Neural progenitor cell (in vitro differentiated cells): ENCODE measurements at places on chromosomes 6 and 20.

- no peak for DNase-seq
These were observed 215.5 kb upstream of the MCHR2 start for GRCh38 chr6:100209323-100210136.

GRCh38 chr6:5158180-5158579 lies 73.0 kb downstream of the PPP1R3G start:
- DNase-seq = no peak

DNA sequence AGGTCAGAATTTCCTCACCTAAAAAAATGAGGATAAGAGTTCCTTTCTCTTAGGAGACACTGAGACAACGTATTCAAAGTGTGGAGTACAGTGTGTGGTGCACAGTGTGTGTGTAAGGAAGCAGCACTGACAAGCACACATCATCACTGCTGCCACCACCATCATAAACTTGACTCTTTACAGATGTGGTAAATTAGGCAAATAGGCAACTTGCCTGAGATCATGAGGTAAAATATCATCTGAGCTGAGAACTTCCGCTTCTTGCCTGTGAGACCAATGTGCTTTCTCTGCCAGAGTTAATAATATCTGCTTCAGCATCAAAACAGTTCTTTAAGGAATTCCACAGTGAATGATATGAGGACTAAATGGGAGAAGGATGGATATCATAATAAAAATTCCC lies 52.7 kb downstream of the LYRM4 start:
- no peak for DNase-seq

GRCh38 chr6:74420221-74420620 lies 724.2 kb downstream of the CD109 start:
- DNase-seq = no peak

- DNase-seq = no peak
These were observed 56.8 kb downstream of the TFAP2C start for GRCh38 chr20:56685879-56686278.

- DNase-seq = no peak
These were observed 441.4 kb downstream of the COL12A1 start for GRCh38 chr6:74764486-74764885.

DNA sequence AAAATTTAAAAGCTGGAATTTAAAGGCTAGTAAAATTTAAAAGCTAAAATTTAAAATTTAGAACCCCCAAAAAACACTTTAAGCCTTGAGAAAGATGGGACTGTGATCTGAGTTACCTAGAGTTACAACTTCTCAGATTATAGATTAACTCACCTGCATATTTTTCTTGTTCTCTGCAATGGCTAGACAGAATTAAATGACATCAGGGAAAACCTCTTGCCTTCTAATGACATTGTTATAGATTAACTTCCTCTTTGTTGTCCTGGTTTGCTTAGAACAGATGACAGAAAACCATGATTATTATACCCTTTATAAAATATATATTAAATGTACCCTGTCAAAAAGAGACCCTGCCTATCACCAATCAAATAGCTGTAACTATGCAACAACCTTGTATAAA lies 56.4 kb downstream of the TRDN start:
- no peak for DNase-seq

DNA sequence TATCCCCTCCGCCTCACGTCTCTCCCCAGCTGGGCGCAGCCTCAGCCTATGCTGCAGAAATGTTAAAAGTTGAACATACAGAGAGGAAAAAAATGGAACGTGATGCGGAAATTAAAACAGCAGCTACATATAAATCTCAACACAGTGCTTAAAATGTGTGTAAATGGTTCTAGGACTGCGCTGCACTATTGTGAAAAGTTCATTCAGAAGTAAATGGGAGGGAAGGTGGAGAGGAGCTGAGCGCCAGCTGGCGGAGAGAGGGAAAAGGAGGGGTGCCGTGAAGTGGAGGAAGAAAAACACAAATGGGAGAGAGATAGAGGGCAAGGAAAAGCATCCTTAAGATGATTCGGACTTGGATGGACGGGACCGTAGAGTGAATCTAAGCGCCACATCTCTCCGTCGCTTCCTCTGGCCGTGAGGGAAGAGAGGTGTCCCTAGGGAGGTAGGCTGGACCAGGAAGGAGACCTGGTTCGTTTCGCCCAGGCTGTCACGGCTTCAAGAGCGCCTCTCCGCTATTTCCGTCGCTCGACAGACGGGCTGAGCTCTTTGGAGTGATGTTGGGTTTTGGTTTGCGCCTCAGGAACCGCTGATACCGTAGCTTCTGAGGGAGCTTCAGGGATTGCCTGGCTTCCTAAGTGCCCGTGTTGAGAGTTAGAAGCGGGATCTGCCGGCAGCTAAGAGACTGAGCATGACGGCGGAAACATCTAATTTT lies 113.7 kb downstream of the TRIM27 start:
- DNase-seq = peak; percentile 67

- no peak for DNase-seq
These were observed 81.9 kb downstream of the FIG4 start for GRCh38 chr6:109772883-109773431.

- DNase-seq = no peak
These were observed 45.6 kb upstream of the MOXD1 start for GRCh38 chr6:132446855-132447241.

GRCh38 chr20:1185790-1186334 lies 1.1 kb upstream of the TMEM74B start:
- DNase-seq = peak; percentile 83

GRCh38 chr6:63839485-63839884 lies 203.9 kb downstream of the PHF3 start:
- no peak for DNase-seq

GRCh38 chr6:19719691-19720128 lies 117.5 kb upstream of the ID4 start:
- DNase-seq = peak; percentile 87

- DNase-seq = no peak
These were observed 26.8 kb downstream of the DLL1 start for GRCh38 chr6:170264086-170264485.

- DNase-seq = no peak
These were observed 83.1 kb downstream of the SYNJ2 start for GRCh38 chr6:158064725-158065251.

DNA sequence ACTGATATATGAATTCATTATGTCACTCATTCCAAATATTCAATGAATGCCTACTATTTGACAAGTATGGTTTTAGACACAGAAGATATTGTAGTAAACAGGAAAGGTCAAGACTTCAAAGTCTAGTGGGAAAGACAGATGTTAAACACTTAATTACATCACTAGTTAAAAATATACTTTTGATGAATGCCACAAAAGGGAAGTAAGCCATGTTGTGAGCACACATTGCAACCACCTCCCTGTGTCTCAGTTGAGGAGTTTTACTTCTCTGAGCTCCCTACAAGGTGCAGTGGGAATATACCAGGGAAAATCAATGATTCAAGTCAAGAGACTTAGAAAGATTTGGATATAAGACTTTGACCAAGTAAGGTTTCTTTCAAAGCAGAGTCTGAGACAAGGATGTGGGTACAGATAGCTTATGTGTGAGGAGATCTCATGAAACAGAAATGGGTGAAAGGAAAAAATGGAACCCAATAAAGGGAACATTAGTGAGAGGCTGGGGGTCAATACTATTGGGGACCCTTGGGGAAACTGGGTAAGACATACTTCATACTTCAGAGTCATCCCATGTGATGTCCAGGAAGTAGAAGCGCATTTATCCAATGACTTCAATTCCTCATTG lies 503.7 kb downstream of the KIF16B start:
- no peak for DNase-seq

DNA sequence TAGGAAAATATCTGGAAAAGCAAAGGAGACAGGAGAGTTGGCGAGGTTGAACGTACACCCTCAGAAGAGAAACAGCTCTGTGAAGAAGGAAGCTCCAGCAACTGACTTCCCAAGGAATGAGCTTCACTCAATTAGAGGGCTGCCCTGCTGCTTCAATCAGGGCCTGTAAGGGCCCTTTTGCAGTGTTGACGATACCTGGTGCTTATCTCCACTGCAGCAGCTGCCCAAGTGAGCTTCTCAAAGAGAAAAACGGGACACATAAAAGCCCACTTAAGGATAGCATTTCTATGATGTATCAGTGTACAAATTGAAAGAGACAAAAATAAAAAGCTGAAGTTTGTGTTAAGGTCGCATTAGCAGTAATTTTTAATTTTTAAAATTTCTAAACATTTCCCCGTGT lies 16.4 kb downstream of the SEC63 start:
- DNase-seq = peak; percentile 28

- DNase-seq = no peak
These were observed 288.5 kb downstream of the CDH26 start for GRCh38 chr20:60246751-60247150.

DNA sequence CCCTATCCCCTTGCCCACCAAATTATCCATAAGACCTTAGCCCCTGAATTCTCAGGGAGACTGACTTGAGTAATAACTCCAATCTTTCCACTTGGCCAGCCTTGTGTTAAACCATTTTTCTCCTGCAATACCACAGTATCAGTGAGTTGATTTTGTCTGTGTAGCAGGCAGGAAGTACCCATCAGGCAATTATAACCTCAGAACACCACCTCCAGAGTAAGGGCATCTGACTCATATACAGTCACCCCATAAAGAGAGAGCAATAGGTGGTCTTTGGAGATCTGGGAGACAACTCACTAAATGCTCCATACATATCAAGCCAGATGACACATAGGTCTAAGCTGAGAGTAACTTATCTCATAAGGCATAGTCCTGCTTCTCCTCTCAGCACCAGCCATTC lies 83.7 kb downstream of the FILIP1 start:
- no peak for DNase-seq

DNA sequence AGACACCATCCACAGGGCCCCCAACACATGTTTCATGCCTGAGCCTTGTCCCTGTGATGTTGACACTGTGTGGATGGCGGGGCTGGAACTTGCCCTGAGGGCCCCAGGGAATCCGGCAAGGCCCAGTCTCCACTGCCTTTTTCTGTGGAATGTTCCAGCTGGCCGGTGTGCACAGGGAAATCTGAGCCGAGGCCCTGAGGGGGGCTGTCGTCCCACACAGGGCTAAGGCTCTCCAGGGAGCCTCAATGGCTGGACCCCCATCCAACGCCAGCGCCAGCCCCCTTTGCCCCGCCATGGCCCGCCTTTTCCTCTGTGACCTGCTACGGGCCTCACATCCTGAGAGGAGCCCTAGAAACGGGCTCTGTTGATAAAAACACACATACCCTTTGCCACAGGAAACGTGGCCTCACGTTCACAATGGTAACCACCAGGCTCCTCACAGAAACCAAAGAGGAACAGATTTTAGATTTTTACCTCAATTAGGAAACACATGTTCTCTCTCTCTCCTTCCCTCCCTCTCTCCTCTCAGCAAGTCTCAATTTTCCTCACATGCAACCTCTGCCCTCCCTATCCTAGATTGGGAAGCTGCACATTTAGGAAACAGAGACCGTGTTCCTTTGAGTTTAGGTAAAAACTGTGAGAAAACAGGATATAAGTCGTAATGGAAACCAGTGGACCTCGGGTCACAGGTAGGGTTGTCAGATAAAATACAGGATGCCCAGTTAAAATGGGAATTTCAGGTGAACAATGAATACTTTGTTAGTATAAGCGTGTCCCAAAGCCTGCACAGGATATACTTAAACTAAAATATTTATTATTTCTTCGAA lies 13.7 kb upstream of the ZNF831 start:
- DNase-seq = no peak

GRCh38 chr6:20810727-20811108 lies 276.5 kb downstream of the CDKAL1 start:
- DNase-seq = no peak

DNA sequence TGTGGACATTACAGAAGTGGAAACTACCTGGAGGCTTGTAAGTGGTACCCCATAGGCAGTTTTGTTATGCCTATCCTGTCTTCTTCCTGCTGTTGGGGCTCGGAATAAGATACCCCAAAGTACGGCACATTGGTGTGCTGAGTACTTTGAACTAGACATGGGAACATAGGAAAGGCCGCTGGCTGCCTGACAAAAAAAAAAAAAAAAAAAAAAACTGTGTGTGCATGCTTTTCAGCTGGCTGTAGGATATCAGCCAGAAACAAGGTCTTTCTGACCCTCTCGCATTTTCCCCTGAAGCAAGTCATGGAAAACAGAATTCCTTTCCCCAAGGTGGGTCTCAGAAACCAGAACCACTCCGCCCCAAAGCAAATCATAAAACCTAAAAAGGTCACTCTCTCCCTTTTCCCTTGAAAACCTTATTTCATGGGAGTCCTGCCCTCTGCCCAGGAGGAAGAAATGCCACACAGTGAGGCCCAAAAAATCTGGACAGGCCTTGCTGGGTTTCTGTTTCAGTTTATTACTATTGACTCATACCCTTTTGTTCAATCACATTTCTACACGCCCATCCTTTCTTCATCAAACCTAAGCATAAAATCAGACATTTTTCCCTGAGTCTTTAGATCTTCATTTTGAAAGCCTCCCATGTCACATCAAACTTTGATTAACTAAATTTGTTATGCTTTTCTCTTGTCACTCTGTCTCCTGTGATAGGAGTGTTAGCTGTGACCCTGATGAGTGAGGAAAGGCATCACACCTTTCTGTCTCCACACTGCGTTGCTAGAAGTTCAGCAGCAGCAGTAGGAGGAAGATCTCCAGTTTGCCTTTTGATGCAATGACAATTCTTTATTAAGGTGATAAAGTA lies 17.2 kb downstream of the SLC2A12 start:
- DNase-seq = no peak

GRCh38 chr6:110849781-110850180 lies 24.8 kb upstream of the AMD1 start:
- DNase-seq = no peak

DNA sequence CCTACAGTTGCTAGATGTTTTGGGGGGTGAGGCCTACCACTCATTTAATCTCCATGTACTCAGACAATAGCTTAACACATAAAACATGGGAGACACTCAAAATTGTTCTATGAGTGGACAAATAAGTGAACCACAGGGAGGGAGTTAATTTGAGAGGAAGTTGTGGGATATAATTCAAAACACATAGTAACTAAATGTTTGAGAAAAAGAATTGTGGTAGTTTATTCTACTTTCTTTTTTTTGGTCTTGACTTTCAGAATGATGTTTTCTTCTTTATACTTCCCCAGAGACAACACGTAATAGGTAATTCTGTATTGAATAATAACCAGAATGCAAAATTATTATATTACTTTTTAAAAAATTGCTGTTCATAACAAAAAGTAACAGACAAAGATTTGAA lies 453.8 kb downstream of the RFPL4B start:
- DNase-seq = no peak

DNA sequence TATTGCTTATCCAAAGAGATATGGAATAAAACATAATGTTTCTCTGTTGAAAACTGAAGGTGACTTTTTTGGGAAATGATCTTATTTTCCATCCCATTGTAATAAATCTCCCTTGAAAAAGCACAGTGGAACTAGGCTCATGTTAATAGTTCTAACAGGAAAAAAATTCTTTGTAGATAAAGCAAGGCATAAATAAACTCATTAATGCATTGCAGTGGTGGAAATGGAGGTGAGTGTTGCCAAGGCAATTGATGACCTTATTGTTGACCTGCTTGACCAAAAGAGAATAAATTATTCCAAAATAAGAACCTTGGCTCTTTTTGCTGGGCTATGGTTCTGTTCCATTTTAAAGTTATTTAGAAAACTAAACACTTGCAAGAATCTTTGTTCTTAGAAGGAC lies 55.2 kb downstream of the TRMT11 start:
- DNase-seq = no peak

DNA sequence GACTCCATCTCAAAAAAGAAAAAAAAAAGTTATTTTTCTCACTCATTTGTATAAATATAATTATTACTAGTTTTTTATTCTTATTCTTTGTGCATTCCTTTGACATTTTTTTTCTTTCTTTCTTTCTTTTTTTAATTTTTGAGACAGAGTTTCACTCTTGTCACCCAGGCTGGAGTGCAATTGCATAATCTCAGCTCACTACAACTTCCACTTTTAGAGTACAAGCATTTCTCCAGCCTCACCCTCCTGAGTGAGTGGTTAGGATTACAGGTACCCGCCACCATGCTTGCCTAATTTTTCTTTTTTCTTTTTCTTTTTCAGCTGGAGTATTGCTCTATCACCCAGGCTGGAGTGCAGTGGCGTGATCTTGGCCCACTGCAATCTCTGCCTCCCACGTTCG lies 51.4 kb upstream of the JARID2 start:
- no peak for DNase-seq
